ENCODE measurements at places on chromosomes 6 and 20.

DNA sequence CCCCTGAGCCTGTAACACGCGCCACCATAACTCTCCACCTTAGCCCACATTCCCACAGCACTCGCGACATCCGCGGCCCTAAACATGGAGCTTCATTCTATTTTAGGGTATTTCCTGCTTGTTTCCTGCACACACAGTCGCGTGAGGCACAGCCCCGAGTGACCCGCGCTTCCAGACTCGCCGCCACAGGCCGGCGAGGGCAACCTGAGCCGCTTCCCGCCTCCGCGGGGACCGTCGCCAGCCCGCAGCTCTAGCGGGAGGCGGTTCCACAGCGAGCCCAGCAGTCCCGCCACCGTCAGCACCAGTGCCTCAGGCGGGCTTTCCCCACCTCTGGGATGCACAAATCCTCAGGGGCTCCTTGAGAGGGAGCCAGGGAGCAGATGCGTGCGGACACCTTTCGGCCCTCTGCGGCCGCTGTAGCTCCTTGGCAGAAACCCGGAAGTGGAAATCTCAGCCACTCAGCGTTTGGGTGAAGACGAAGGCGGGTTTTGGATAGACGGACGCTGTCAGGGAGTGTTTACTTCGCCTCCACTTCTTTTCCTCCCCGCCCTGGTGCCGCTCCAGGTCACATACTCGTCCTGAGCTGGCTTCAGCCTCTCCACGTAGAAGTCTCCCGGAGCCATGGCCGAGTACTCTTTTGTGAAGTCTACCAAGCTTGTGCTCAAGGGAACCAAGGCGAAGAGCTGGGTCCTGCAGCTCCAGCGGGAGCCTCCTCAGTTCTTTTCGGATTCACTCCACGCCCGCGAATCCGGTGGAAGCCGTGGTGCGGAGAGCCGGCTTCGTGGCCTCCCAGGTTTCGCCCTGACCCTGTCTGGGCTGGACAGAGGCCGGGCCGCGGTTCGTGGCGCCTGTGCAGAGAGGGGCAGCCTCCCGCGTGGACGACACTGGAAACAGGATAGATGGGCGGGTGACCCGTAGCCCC lies 2177.4 kb upstream of the DEFB115 start:
- peak; percentile 59 for DNase-seq

- DNase-seq: no peak
Observed at GRCh38 chr6:46051962-46052361, 36.3 kb upstream of the CLIC5 start.

DNA sequence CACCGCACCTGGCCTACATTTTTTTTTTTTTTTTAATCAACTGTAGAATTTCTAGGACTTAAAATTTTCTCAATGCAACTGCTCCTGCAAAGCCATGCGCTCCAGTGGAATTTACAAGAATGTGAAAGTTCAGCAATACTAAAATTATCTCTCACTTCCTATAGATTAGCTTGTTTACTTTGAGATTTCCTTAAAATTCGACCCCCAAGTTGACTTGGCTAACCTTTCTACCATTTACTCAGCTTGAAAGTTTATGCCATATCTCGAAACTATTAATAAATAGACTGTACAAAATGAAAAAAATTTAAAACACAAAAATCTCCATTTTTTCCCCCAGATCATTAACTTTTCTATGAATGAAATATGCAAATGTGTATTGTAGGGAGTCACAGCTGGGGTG lies 64.3 kb downstream of the ZBTB2 start:
- no peak for DNase-seq

GRCh38 chr20:43919686-43920403 lies 5.2 kb downstream of the TOX2 start:
- no peak for DNase-seq

- DNase-seq: no peak
Observed at GRCh38 chr6:6998194-6998569, 109.6 kb upstream of the RREB1 start.

- no peak for DNase-seq
Observed at GRCh38 chr20:37575884-37576283, 48.2 kb upstream of the BLCAP start.

DNA sequence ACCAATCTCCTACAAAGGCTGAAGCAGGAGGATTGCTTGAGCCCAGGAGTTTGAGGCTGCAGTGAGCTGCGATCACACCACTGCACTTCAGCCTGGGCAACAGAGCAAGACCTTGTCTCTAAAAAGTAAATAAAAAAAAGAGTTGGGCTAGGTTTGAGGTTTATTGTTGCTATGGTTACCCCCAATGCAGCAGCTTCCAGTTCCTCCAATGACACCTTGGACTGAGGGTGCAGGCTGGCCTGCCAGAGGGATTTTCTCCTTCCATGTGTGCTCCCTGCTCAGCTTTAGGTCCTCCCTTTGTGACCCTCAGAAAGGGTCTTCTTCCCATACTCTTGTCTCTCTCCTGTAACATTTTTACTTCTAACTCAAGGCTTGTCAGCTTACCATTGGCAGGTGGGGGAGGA lies 10.6 kb upstream of the TBC1D20 start:
- no peak for DNase-seq

DNA sequence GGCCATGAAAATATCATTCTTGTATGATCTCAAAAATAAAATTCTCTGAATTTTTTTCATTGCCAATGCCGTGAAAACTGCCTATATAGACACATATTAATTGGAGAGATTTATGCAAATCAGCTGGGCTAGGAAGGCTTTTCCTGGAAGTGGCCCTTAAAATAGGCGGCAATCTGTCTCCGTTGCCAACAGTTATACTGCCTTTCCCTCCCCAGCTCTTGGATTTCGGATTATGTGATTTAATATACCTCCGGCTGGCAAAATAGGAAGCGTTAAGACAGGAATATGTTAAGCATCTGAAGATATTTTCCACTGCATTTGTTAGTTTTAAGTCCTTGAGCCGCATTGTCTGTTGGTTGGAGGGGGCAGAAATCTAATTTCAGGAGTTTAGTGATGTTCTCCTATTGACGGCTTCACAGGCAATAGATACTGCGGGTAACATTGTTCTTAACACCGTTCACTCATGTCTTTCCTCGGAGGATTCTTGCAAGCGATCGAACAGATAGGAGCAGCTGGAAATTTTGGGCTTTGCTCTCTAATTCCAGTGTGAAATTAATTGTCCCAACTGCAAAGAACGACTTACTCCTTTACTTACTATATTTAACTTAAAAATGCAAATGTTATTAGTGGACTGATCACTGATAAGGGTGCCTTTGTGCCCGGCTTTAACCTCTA lies 113.3 kb downstream of the LINC00237 start:
- no peak for DNase-seq
